IMR-90 (cell line): ENCODE measurements at places on chromosomes 7 and 10. TPM values are rescaled to one million over a fixed set of nuclear protein-coding genes. Genes with fewer than 3 reads are reported as not detected.

GRCh38 chr7:88761779-88762178, 2.3 kb downstream of the ZNF804B start:
- no peak for DNase-seq

The MYPN gene
- 12.5 and 13.1 TPM in 2 replicates for total RNA-seq

GRCh38 chr7:151700586-151701165, 176.2 kb downstream of the PRKAG2 start:
- peak; percentile 62 for DNase-seq

DNA sequence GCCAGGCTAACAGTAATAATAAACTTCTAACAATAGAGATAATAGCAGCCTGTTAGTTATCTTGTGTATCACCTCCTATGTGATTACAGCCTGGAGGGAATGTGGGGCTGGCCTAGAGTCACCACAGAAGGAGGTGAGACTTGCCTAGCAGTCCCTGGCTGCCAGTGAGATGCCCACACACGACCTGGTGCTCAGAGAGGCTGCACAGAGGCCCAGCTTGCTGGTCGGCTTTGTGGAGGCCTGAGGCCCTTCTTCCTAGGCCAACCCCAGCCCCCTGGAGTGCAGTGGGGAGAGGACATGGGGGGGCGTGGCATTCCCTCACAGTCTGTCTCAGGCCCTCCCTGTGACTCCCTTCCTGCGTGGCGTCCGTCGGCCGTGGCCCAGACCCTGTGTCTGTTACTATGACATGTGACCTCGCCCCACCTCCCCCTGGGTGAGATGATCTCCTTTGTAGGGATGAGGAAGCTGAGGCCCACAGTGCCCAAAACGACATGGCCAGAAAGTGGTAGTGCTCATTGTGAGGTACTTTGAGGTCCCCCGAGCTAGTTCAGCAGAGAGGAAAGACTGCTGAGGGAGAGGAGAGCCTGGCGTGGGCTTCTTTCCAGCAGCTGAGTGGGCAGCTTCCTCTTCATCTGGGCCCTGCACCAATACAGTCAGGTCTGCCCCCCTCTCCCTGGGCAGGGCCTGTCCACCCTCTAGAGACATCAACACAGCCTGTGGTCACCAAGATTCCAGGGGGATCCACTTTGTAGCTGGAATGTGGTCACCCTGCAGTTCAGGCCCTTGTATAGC, 29.7 kb downstream of the UNC5B start:
- no peak for DNase-seq

The TLX1 gene
- not detected in 2 replicates for total RNA-seq

The PAX4 gene
- not detected in 2 replicates for total RNA-seq

DNA sequence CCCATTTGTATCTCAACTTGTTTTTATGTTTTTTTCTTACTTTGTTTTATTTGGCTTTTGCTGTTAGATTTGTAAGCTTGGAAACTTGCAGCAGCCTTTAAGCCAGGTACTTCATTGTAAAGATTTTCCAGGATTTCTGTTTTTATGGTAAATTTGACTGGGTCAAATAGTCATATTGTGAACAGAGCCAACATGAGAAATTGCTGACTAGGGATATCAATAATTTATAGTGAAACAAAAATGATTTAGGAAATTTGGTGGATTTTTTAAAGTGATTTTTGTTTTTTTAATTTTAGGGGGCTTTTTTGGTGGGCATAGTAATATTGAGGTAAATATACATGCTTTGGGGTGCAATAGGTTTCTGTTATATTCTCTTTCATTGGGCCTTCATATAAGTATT, 22.2 kb downstream of the SP4 start:
- no peak for DNase-seq

The BCAP29 gene
- 33.0 and 119 TPM in 2 replicates for total RNA-seq

DNA sequence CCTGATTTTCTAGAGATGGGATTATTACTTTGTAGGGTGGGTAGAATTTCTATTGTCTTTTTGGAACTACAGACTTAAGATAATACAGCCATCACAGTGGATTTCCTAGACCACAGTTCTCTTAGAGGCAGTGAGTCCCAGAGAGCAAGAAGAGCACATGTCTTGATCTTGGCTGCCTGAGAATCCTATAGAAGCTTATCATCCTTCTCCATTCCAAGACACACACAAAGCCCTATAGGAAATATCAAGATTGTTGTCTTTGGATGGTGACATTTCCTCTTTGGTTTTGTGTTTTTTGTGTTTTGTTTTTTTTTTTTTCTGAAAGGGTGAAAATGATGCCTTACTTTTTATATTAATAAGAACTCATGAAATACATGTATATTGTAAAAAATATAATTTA, 143.1 kb downstream of the AHR start:
- no peak for DNase-seq

DNA sequence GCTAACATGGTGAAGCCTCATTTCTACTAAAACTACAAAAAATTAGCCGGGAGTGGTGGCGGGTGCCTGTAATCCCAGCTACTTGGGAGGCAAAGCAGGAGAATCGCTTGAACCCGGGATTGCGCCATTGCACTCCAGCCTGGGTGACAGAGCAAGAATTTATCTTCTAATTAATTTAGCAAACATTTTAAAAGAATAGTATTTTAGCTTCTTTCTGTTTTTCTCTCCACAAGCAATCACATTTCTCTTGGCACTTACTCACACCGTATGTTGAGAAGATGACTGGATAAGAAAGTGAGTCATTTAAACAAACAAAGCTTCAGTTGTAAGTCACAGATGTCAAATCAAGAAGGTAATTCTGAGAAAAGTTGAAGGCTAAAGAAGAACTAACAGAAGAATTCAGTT, 264.0 kb downstream of the ARL4A start:
- peak; percentile 89 for DNase-seq

GRCh38 chr10:47044741-47045140, 133.5 kb downstream of the PTPN20 start:
- DNase-seq: no peak

The STAG3 gene
- 0.28 and 0.36 TPM in 2 replicates for total RNA-seq

The HDAC9 gene
- 24.2 and 24.7 TPM in 2 replicates for total RNA-seq

The SMIM30 gene
- 47.7 and 51.7 TPM in 2 replicates for total RNA-seq
